ENCODE measurements at places on chromosomes 6 and 20.

- DNase-seq: no peak
Measured at GRCh38 chr20:3156811-3157619, 2.6 kb downstream of the FASTKD5 start.

- DNase-seq: no peak
Measured at GRCh38 chr6:128065072-128065471, 164.2 kb upstream of the THEMIS start.

- DNase-seq: peak; percentile 44
Measured at GRCh38 chr20:51154708-51155690, 132.1 kb upstream of the KCNG1 start.

DNA sequence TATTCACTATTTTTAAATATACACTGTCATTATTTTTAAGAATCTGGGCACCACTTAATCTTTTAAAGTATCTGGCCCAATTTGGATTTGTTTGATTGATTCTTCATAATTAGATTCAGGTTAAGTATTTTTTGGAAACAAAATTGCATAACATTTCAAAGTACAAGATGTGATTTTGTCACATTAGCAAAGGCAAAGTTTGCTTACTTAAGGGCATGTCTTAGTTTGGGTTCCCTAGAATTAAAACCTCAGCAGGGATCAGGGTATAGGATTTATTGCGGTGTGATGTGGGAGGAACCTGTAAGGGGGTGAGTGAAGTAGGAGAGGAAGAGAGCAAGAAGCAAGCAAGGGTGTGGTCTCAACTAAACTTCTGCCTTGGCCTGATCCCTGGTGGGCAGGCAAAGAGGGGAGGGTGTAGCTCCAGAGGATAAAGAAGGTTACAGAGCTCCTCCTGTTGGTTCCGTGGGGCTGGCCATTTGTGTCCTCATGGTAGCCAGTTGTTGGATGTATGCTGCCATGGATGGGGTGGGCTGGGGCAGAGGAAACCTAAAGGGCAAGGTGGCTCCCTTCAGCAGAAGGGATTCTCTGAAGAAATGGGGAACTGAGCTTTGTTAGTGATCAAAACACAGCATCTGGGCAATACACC, 668.7 kb upstream of the SLC35B3 start:
- no peak for DNase-seq

DNA sequence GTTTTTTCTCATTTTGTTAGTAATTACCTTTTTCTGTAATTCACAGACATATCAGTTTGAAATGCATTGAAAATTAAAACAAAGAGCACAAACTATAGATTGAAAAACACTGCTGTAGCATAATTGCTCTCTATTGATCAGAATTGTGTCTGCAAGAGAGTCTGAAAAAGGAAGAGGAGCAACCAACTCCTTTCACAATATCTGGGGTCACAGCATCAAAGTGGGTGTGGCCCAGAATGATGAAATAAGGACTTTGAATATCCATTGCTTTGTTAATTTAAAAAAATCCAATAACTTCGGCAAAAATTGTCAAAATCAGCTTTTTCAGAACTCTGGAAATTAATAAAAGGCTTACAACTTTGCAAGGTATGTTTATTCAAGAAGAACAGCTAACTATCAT, 99.2 kb downstream of the MYLK4 start:
- DNase-seq: no peak

GRCh38 chr6:3762359-3762758, 10.8 kb upstream of the PXDC1 start:
- no peak for DNase-seq

DNA sequence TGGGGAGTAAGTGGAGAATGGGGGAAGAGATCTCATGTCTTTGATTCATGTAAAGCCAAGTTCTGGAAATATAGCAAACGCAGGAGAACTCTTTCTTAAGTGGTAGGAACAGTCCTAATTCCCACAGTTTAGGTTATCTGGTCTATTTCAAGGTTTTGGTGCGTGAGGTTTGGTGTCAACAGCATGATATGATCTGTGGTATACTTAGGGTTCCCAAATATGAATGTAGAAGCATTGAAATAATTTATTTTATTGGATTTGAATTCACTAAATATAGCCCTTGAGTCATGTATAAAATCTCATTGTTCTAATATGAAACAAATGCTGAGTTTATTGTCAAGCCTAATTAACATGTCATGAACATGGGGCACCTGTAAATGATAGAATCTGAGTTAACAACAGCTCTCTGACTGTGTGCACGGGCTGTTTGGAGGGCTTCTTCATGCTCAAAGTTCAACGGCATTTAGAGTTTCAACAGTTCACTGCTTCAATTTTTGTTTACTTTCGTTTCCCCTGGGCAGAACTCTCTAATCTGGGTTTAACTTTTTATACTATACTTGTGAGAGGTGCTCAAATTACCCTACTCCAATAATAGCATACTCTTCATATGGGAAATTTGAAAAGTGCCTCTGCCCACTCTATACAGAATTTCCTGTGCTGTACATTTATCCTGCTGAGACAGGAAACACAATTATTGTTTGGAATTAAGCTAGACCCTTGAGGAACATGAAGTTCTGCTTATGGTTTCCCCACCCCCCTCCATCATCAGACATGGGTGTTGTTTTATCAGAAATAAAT, 236.3 kb upstream of the ZNF217 start:
- no peak for DNase-seq

DNA sequence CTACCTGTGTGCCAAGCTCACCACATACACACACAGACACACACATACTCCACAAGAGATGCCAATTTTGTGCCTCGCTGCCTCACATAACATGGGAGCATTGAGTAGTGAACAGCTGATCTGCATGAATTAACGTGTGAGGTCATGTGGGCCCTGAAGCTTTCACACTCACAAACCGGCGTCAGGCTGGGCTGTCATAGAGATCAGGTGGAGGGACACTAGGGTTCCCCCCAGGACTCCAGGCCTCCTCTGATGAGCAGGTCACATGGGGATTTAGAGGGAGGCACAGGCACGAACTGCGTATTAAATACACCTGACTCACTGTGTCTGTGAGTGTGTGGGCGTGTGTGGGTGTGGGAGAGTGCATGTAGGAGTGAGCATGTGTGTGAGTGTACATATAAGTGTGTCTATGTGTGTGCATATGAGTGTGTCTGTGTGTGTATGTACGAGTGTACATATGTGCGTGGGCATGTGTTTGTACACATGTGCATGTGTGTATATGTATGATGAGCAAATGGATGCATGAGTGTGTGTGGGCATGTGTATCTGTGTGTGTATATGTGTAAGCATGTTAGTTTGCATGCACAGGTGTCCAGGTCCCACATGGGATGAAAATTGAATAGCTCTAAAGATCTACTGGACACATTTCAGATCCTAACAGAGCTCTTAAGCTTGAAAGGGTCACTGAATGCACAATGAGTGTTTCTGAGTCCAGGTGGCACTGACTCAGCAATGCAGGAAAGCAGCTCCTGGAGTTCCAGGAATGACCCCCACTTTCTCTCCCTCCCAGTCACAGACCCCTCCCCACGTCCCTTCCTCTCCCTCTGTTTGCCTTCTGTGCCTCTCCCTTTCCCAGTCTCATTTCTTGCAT, 336.6 kb downstream of the PREX1 start:
- no peak for DNase-seq

DNA sequence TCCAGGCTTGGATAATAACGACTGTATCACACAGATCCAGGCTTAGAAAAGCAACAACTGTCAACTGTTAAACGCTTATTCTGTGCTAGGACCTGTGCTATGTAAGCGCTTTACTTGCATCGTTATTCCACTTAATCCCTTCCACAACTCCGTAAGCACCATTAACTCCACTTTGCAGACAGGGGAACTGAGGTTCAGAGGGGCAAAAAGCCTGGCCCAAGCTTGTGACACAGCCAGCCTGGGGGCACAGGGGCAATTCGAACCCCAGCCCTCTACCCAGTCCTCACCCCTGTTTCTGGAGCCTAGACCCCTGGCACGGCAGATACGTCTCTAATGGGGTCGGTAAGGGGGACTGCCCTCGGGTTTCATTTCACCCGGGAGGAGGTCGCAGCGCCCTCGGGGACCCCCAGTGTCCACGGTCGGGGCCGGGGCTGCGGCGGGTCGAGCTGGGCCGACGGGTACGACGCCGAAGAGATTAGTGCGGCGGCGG, 411 bp downstream of the DSN1 start:
- no peak for DNase-seq

- no peak for DNase-seq
Measured at GRCh38 chr6:157440171-157440570, 59.2 kb downstream of the ZDHHC14 start.

GRCh38 chr20:35436177-35436573, 1.9 kb downstream of the GDF5 start:
- DNase-seq: no peak

DNA sequence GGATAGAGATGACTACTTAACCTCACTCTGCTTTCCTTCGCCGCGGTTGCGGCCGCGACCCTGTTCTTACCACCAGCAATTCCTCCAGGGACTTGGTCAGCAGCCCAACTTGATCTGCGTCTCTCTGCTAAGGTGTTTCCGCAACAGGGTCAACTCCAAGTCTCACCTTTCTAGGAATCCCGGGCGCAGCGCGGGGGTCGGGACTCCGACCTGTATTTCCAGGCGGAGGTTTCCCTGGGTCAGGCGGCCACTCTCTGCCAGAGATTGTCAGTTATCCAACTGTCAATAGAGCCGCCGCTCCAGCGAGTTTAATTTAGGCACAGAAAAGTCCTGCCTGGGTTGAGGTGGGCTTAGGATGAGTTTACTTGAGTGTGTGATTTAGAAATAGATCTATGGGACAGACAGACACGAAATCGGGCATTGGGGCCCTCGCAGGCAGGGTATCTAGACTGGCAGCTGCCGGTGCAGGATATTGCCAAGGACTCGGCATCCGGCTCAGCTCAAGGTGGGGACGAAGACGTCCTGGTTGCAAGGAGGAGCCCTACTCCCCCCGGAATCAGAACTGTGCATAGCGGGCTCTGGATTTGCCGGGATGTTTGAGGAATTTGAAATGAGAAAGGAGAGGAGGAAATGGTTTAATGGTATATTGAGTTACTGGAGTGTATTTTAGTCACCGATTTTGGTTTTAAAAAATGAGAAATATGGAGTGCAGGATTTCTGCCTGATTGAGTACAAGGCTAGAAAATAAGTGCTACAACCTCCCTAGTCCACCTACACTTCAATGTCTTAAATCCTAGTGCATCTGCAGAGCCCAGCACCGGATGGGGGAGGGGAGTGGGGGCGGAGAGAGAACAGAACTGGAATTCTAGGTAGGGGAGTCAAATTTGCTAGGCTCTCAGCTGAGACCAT, 23.7 kb downstream of the POM121L2 start:
- no peak for DNase-seq

DNA sequence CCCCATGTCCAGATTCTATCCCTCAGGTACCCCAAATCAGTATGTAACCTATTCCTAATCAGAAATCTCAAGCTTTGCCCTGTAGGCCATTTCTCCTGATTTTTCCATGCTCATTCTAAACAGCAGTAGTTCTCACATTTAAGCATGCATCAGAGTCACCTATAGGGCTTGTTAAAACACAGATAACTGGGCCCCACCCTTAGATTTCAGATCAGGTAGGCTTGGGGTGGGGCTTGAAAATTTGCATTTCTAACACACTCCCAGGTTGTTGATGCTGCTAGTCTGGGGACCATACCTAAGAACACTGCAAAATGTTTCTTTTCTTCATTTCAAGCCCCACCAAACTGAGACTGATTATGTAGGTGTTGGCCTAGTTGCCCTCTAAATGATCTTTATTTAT, 621.2 kb upstream of the FLRT3 start:
- DNase-seq: no peak

GRCh38 chr6:143513410-143513809, 1.9 kb upstream of the FUCA2 start:
- no peak for DNase-seq

DNA sequence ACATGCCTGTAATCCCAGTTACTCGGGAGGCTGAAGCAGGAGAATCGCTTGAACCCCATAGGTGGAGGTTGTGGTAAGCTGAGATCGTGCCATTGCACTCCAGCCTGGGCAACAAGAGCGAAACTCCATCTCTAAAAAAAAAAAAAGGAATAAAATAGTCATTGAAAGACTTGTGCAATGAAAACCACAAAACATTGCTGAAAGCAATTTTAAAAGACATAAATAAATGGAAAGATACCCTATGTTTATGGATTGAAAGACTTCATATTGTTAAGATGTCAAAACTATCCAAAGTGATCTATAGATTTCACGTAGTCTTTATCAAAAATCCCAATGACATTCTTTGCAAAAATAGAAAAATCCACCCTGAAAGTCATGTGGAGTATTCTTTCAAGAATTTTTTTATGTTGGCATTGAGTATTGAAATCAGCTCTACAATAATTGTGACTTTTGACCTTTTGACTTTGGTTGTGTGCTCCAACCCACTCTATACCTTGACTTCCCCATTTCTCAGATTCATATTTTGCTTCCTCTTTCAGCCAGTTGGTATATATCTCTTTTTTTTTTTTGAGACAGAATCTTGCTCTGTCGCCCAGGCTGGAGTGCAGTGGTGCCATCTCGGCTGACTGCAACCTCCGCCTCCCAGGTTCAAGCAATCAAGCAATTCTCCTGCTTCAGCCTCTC, 45.5 kb upstream of the SLC23A2 start:
- DNase-seq: no peak

- no peak for DNase-seq
Measured at GRCh38 chr6:89360415-89360999, 8.0 kb upstream of the UBE2J1 start.

DNA sequence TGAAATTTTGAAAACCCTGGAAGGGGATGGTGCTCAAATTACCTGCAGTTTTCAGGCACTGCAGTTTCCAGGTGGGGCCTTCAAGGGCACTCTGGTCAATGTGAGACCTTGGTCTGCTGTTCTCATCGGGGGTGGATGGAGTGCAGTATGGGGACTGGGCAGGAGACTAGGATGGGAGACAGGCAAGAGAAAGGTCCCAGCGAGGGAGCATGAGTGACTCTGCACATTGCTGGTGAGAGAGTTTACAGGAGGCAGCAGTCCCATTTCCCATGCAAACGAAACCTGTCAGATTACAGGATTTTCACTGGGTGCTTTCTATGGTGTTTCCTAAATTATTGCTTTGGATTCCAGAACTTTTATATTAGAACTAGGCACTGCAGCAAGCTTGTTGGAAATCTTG, 73.5 kb upstream of the DTNBP1 start:
- no peak for DNase-seq

Data from cerebellar nuclear complex (tissue), 1 donor.